Uterus (tissue), 4 donors: ENCODE measurements at places on chromosomes 1 and 21.

GRCh38 chr1:22786719-22787489 is 76.3 kb downstream of the EPHB2 start:
- DNase-seq, result no peak
- no peak overlapping the region for H3K4me3 ChIP-seq
- H3K27me3 ChIP-seq, result no peaks in the 10 kb centered on the region
- no peaks in the 10 kb centered on the region for H3K4me1 ChIP-seq

GRCh38 chr1:28573564-28573963 is 18.5 kb upstream of the RAB42 start:
- DNase-seq, result no peak
- no peak overlapping the region for H3K4me3 ChIP-seq
- no peak overlapping the region for H3K27ac ChIP-seq

- H3K36me3 ChIP-seq, result no peaks in the 10 kb centered on the region
- no peak for DNase-seq
- H3K27ac ChIP-seq, result peak overlapping the region; percentile 61
- no peak overlapping the region for H3K4me3 ChIP-seq
- no peaks in the 10 kb centered on the region for H3K27me3 ChIP-seq
These were observed 21.1 kb downstream of the IPO9 start for GRCh38 chr1:201850053-201850397.

DNA sequence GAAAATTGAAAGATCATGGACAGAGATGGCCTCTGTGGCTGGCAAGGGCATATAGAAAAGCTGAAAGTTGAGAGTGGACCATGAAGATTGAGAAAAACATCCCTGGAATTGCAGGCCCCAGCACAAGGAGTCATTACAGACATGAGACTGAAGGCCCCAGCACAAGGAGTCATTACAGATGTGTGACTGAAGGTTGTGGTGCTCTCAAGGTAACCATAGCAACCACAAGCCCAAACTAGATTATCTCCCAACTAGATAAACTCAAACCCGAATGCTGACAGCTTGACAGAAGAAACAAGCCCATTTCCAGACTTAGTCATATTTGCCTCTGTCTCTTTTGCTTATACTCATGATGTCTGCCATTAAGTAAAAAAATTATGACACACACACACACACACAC is 1252.1 kb upstream of the ADGRL4 start:
- no peak for DNase-seq
- no peaks in the 10 kb centered on the region for H3K4me1 ChIP-seq
- H3K27ac ChIP-seq, result no peak overlapping the region
- H3K4me3 ChIP-seq, result no peak overlapping the region

DNA sequence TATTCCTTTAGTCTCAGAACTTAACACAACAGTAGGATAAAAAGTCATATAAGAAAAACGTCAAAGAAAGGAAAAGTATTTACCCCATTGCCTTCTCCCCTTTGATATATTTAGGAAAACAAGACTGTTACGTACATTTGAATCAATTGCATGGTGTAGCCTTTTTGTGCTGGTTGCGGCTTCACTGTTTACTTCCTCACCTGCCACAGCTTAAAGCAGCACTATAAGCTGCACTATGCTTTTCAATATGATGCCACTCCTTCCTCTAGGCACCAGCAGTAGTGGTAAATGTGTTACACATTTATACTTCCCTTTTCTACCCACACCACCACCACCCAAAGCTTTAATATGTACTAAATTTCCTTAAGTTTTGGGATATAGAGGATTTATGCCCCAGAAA is 111.1 kb downstream of the ATP1B1 start:
- no peaks in the 10 kb centered on the region for H3K4me1 ChIP-seq
- H3K27ac ChIP-seq, result no peak overlapping the region
- H3K36me3 ChIP-seq, result no peaks in the 10 kb centered on the region
- no peaks in the 10 kb centered on the region for H3K27me3 ChIP-seq
- no peak for DNase-seq
- H3K4me3 ChIP-seq, result no peak overlapping the region

GRCh38 chr1:67723620-67724019 is 38.6 kb downstream of the GADD45A start:
- DNase-seq, result no peak
- H3K4me1 ChIP-seq, result peaks cover 6% of the 10 kb centered on the region
- peak overlapping the region; percentile 33 for H3K27ac ChIP-seq
- H3K36me3 ChIP-seq, result no peaks in the 10 kb centered on the region
